HepG2 (cell line): ENCODE measurements at places on chromosomes 2 and 18. TPM values are rescaled to one million over a fixed set of nuclear protein-coding genes. Genes with fewer than 3 reads are reported as not detected.

KCNK3 gene
- polyA plus RNA-seq = 0.03 TPM in 1 of 2 replicates, not detected in the other

CXCR4 gene
- 0.34 and 0.69 TPM in 2 replicates for polyA plus RNA-seq

GRCh38 chr2:2036686-2037085, 292.4 kb upstream of the PXDN start:
- H3K27ac ChIP-seq = no peak overlapping the region
- H3K4me1 ChIP-seq = no peaks in the 10 kb centered on the region

DNA sequence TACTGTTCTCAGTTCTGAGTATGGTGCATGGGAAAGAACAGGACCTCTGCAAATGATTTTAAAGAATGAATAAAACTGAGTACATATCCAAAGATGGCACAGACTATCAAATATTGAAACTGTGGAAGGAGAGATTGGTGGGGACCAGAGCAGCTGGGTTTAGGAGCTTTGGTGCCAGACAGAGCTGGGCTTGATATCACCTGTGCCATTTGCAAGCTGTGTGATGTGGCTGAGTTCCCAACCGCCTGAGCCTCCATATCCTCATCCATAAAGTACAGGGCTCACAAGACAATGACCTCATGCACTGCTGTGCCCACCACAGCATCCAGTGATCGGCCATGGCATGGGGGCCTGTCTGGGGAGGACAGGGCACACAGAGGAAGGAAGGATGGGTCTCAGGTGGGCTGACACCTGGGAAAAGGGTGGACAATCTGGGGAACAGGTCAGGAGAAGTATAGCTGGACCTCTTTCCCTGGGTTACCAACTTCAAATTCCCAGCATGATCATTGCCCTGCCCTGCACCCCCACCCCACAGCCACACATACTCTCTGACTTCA, 83.9 kb upstream of the RAB6C start:
- peaks cover 36% of the 10 kb centered on the region; the same call in 2 of the 3 replicates for H3K27me3 ChIP-seq
- no peak overlapping the region for H3K4me3 ChIP-seq
- DNase-seq = no peak
- H3K4me1 ChIP-seq = no peaks in the 10 kb centered on the region
- H3K27ac ChIP-seq = no peak overlapping the region
- H3K36me3 ChIP-seq = no peaks in the 10 kb centered on the region

DNA sequence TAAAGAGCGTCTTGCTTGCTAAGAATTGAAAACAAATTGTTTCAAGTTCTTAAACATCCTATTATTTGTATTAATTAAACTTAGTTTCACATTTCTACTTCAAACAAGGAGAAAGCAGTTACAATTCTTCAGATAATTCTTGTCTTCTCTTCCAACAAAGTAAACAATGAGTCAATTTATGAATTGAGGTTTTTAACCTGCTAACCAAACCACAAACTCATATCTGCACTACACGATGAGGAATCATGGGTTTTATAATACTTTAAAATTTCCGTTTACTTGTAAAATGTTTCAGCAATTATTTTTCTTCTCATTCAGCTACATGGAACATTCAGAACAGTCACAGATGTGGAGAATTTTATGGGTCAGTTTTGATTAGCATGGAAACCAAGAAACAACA, 114.2 kb downstream of the SPIRE1 start:
- H3K4me1 ChIP-seq = no peaks in the 10 kb centered on the region
- no peaks in the 10 kb centered on the region for H3K36me3 ChIP-seq
- no peak for DNase-seq
- no peak overlapping the region for H3K4me3 ChIP-seq

DNA sequence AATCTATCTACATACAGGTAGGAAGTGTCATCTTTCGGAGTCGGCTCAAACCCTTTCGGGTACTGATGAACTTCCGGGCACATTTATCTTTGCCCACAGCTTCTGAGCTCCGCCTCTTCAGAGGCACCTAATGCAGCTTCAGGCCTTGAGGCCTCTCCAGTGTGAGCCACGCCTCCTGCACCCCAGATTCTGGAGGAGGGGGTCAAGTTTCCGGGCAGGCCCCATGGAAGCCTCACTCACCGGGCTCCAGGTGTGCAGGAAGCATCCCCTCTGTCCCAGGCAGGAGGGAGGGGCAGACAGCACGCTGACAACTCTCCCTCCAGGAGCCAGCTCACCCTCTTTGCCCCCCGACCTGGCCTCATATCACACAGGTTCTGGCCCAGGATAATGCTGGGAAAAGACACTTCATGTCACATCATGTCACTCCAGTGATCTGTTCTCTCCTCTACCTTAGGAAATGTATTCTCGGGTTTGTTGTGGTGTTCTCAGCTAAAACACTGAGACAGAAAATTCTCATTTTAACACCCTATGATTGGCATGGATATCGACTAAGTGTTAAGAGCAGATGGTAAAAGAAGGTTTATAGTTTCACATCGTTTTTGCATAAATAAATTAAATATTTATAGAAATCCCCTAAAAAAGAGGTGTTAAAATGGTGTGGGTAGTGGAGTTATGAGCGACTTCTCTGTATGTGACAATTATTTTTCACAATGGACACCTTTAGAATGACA, 46.2 kb upstream of the COPS8 start:
- no peak for DNase-seq
- no peak overlapping the region for H3K27ac ChIP-seq
- H3K4me1 ChIP-seq = no peaks in the 10 kb centered on the region
- no peaks in the 10 kb centered on the region for H3K36me3 ChIP-seq

DNA sequence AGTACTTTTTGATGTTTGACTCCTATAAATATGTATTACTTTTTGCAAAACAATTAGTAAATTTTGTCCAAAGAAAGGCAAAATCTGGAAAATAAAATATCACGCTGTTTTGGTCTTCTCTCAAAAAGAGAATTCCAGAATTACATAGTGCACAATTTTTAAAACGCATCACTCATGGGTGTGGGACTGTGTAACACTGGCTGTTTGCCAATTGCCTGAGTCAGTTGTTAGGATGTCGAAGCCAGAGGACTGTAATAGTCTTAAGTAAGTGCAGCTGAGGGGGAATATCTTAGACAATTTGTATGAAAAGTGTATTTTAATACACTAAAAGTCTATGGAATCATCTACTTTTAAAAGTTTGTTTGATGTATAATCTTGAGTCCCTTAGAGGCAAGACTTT, 24.1 kb upstream of the EPHA4 start:
- DNase-seq = no peak
- no peak overlapping the region for H3K27ac ChIP-seq
- no peaks in the 10 kb centered on the region for H3K36me3 ChIP-seq
- no peaks in the 10 kb centered on the region for H3K27me3 ChIP-seq
- no peak overlapping the region for H3K4me3 ChIP-seq
